ENCODE measurements at places on chromosomes 7 and 10.

GRCh38 chr10:47192273-47192672 lies 107.7 kb upstream of the GDF10 start:
- no peak for DNase-seq

DNA sequence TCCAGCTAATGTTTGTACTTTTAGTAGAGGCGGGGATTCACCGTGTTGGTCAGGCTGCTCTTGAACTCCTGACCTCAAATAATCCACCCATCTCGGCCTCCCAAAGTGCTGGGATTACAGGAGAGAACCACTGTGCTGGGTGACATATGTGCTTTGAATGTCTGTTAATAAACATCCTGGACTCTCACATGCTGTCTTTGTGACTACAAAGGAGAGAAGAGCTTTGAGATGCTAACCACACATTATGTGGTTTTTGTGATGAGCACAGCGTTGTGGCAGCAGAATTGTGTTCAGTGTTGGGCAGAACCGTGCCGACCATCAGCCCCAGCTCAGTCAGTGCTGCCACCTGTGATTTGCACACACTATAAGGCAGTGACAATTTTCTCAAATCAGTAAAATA lies 500.1 kb upstream of the KLF6 start:
- DNase-seq: no peak

- no peak for DNase-seq
Measured at GRCh38 chr10:43570971-43571370, 3.4 kb downstream of the ZNF239 start.

DNA sequence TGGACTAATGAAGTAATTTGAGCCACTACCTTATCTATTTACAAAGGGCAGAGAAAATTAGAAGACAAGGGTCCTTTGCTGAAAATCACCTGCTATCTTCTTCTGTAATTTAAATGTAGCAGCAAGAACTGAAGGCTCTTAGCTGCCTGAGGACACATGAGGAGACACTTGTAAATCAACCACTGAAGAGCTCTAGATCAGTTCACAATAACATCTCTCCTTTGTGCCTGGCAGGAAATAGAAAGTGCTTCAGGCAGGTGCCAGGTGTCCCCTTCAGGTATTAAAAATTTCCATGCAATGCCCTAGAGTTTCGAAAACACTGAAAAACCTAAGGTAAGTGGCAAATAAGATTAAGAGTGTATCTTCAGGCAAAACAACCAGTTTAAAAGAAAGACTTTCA lies 474.6 kb downstream of the GRM8 start:
- no peak for DNase-seq

- DNase-seq: no peak
Measured at GRCh38 chr7:93327006-93327633, 95.0 kb downstream of the VPS50 start.

DNA sequence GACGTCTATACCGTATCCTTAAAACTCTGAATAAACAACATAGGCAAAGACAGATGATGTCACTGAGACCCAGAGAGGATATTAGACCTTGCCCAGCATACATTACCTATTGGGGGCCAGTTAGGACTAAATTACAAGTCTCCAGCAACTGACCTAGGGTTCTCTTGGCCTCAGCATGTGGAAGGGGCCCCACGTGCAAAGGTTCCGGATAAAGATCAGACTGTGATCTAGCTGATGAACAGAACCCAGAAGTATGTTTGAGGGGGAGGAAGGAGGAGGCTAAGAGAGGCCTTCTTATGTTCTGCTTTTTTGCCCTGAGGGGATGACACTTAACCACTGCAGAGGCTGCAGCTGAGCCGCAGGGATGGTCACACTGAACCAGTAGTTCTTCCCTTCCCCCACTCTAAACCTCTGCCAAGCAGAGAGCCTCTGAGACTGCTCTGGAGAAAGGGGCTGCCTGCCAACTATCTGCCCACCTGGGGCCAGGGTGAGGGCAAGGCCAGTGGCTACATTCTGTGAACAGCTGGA lies 24.0 kb upstream of the KMT2C start:
- DNase-seq: no peak

- no peak for DNase-seq
Measured at GRCh38 chr7:118250860-118251494, 26.5 kb downstream of the ANKRD7 start.

- DNase-seq: no peak
Measured at GRCh38 chr10:69786791-69787190, 14.9 kb upstream of the COL13A1 start.

- no peak for DNase-seq
Measured at GRCh38 chr7:116173051-116174028, 37.0 kb upstream of the TES start.

GRCh38 chr10:121536310-121536913 lies 61.8 kb downstream of the FGFR2 start:
- DNase-seq: no peak

DNA sequence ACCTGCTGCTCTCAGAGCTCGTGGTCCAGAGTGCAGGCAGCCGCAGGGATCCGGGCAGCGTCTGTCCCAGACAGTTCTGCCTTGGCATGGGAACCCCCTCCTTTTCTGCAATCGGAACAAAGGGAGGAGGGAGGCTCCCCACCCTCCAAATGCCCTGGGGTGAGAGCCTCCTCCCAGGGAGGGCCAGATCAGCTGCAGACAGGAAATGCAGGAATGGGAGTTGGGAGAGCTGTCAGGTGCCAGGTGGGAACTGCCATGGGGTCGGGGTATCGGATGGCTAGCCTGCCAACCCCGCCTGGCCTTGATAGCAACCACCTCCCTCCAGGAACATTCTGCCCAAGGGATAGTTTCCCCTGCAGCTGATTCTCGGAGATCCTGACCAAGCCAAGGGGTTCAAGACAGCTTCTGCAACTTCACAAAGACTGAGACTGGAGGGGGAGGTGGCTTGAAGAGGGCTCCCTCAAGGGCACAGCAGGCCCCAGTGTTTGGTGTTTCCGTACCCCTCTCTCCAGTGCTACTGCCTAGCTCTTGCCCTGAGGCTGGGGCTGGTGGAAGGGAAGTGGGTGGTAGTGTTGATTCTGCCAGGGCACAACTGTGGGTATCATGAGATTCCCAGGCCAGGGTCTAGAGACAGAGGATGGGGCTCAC lies at the start of gene CALML5:
Gene CALML5, minus strand, starts transcription at position 78 of the 648 bp plus-strand sequence. CDS start 132 bp downstream, outside the sequence.
- no peak for DNase-seq

GRCh38 chr7:105978035-105978434 lies 15.0 kb downstream of the CDHR3 start:
- no peak for DNase-seq

GRCh38 chr10:110141871-110142635 lies 65.4 kb upstream of the MXI1 start:
- no peak for DNase-seq

GRCh38 chr7:44061645-44062179 lies 3.7 kb downstream of the PGAM2 start:
- DNase-seq: no peak

- DNase-seq: no peak
Measured at GRCh38 chr7:98870807-98871491, 1.1 kb upstream of the TMEM130 start.

DNA sequence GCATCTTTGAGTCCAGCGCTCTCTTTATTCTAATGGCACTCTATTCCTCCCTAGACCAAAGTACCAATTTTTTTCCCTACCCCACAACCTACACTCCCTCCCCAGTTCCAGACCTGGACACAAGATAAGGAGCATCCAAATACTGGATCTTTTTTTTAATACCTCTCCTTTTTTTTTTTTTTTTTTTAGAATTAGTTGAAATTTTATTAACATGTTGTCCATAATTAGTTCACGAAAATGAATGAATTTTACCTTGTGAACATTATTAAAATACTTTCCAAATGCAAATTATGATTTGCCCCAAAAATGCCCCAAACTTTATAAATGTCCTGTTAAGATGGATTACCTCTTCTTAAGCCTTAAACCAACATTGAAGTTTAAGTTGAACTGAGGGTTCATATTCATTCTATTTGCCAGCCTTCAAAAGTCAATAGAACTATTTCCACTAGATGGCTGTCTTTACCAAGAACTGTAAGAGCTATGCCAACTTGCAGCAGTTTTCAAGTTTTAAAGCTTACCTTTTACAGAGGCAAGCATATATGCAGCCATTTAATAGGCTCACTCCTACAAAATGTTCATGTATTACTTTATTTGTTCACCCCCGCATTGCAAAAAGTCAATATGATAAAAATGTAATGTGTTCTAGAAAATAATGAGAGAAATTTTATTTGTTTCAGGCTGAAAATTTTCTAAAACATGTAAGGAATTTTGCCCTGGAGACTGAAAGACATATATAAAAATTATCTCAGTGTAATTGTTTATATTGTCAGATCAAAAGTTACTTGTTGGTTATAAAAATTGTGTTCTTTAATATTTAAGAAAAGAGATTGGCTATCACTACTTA lies 39.7 kb upstream of the TNKS2 start:
- DNase-seq: no peak

- no peak for DNase-seq
Measured at GRCh38 chr7:32074787-32075585, 4.8 kb upstream of the PDE1C start.

- DNase-seq: no peak
Measured at GRCh38 chr7:122626785-122627184, 72.1 kb downstream of the RNF133 start.

DNA sequence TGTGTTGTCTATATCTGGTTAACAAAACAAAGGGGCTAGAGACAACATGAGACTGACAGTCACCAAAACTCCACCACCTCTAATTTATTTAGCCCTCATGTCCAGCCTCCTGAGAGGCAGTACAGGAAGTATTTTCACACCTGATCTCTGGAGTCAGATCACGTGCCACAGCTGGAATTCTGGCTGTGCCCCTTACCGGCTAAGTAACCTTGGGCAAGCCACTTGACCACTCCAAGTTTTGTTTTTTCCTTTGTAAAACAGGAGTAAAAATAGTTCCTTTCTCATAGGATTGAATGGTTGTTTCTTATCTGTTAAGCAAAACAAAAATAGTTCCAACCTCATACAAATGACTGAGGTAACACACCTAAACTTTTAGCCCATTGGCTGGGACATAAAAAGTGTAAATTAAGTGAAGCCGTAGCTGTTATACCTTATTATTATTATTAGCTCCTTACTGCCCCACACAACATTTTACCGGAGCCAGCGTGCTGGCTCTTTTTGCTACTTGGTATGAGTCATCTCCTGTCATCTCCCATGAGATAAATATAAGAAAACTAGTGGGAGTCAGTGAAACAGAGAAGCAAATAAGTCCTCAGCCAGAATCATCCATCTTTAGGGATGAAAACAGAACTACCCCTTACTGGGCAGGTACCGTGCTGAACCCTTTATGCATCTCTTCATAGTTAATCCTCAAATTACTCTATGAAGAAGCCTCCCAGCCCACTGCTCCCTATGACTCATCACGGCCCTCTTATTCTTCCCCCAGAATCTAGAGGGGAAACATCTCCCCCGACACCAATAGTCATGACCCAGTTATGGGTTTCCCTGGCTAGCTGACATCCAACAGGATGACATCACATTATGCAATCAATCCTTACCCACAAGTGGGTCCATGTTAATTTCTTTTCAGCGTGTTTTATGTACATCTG lies 44.9 kb downstream of the PPP1R3C start:
- DNase-seq: no peak

Data from activated CD8-positive, alpha-beta memory T cell treated with anti-CD3 and anti-CD28 coated beads for 48 hours (primary cell).